Smooth muscle cell of the umbilical artery (primary cell): ENCODE measurements at places on chromosomes 5 and 9. TPM values are rescaled to one million over a fixed set of nuclear protein-coding genes. Genes with fewer than 3 reads are reported as not detected.

The RALGDS gene
- total RNA-seq: 24.9 and 40.5 TPM in 2 replicates

The FGF1 gene
- total RNA-seq: 3.3 and 12.5 TPM in 2 replicates

The LHX3 gene
- not detected in 2 replicates for total RNA-seq

The NEURL1B gene
- total RNA-seq: 1.2 and 4.4 TPM in 2 replicates

The PCDHA6 gene
- total RNA-seq: 0.60 and 0.89 TPM in 2 replicates

The TXNDC8 gene
- total RNA-seq: not detected in 2 replicates

The PCDHB6 gene
- 0.14 and 0.30 TPM in 2 replicates for total RNA-seq

The ANKRD18A gene
- total RNA-seq: not detected in 2 replicates

The CCDC180 gene
- total RNA-seq: 1.4 and 1.8 TPM in 2 replicates

The TLX3 gene
- total RNA-seq: not detected in 2 replicates

The TLR4 gene
- total RNA-seq: 0.23 and 0.30 TPM in 2 replicates

The S1PR3 gene
- 11.9 and 12.5 TPM in 2 replicates for total RNA-seq
